ENCODE measurements at places on chromosomes 11 and 22.

DNA sequence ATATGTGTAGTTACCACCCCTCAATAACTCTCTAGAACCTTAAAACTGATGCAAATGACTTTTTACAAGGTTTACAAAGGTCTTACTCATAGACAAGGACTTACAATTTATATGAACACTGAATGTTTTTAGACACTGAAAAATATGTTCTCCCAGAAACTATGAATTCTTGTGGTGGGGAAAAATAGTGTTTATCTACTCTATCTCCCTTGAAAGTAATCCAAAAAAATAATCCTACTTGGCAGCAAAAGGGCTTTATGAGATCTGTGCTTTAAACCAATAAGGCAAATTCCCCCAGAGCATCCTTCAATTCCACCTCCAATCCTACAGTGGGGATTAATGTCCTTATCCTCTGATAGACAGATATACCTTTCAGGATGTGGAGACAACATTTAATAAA lies 1984.1 kb upstream of the RAG2 start:
- DNase-seq = no peak

GRCh38 chr11:13366266-13367026 lies 88.9 kb downstream of the BMAL1 start:
- no peak for DNase-seq

- DNase-seq = peak; percentile 21
Observed at GRCh38 chr11:13674799-13675509, 6.5 kb downstream of the FAR1 start.

- DNase-seq = no peak
Observed at GRCh38 chr22:47164514-47165337, 402.3 kb downstream of the TBC1D22A start.

DNA sequence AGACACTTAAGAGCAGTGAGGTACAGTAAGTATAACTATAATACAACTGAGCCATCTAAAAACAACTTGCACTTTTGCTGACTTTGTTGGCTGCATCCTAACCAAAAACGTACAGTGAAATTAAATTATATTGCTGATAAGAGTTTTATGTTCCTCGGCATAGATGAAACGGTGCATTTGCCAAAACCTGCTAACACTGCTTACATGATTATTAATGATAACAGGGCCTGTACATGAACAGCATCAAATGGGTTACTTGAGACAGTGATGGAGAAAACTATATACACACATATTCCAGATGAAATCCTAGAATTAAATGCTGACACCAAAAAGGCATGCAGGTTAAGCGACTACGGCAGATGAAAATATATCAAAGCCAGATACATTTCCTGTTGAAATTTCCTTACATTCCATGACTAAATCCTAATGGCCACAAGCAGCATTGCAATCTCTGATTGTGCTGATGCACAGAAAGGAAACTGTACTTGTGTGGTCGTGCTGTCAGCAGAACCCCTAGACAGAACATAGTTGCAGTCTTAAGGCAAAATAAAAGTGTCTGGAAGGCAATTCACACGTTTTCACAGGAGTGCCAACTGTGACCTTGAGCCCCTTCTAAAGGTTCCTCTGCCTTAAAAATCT lies 143.9 kb downstream of the CADM1 start:
- no peak for DNase-seq

DNA sequence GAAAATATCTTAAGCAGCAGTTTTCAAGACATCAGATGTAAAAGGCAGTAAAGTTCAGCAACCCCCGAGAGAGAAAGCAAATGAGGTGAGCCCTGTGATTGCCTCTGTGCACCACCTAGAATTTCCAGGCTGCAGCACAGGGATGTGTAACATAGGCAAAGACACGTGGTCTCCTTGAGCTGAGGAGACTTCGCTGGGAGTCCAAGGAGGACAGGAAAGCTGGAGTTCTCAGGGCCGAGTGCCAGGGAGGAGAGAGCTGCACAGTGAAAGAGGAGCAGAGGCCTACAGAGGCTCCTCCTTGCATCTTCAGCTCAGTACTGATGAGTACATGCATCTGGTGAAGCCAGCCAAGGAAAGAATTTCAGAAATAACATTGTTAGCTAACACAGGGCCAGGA lies 17.6 kb upstream of the TOLLIP start:
- DNase-seq = no peak

DNA sequence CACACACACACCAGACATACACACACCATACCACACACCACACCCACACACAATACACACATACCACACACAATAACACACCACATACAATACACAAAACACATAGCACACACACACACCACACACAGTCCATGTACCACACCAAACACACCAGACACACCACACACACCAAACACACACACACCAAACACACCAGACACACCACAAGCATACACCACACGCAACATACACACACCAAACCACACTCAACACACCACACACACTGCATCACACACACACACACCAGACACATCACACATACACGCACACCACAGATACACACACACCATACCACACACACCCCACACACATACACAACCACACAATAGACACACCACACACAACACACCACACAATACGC lies 54.8 kb downstream of the IGSF9B start:
- DNase-seq = no peak

GRCh38 chr11:6856871-6857270 lies 6.0 kb upstream of the OR10A2 start:
- DNase-seq = peak; percentile 37

DNA sequence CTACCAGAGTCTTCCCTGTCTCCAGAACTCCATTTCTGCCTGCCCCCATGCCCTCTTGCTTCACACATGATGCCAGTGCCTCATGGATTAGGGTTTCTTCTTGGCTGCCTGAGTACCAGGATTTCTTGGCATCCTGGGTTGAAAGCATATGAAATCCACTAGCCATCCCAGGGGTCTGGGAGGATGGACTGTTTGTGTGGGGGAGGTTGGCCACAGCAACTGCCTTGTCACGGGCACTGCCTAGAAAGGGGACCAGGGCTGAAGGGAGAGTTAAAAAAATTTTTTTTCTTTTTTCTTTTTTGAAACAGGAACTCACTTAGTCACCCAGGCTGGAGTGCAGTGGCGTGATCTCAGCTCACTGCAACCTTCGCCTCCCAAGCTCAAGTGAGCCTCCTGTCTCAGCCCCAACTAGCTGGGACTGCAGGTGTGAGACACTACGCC lies 4.2 kb downstream of the USP35 start:
- DNase-seq = peak; percentile 37

- no peak for DNase-seq
Observed at GRCh38 chr11:120702656-120703055, 191.1 kb downstream of the GRIK4 start.

- no peak for DNase-seq
Observed at GRCh38 chr11:48123254-48123875, 93.2 kb upstream of the OR4B1 start.

GRCh38 chr11:102614485-102614884 lies 10.6 kb downstream of the MMP20 start:
- no peak for DNase-seq

DNA sequence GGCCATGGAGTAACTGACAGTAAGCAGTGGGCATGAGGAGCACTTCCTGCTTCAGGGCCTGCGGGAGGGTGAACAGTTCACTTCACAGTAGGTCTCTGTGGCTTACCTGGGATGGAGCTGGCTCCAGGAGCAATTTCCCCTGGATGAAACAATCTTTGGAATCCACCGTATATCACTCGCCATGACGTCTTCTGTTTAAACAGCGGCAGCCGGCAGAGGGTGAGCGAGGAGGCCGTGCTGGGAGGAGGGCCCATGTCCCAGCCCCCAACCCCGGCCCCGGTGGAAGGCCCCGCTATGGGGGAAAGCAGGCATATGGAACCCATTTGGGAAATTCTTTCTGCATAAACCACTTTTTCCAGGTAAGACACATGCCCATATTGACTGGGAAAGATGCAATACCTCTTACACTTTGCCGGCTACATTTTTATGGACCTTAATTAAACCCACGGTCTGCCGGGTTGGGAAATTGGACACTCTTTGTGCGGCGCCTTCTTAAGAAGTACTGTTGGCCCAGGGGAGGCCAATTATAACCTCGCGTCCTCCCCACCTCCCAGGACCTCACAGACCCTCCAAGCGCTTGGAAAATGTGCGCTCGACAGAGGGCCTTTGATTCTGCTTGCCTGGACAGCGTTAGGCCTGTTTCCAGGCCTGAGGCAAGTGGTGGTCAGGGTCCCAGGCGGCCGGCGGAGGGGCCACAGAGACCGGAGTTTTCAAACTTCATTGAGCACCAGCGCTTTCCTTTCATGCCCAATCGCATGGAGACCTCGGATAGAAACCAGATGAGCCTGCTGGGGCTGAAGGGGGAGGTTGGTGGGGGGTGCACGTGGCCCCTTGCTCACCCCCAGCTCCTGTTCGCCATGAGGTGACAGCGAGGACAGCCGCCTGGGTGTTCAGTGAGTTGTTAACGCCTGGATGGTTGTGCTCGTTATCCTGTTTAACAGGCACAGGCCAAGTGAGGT lies 40.4 kb downstream of the SMIM38 start:
- DNase-seq = no peak

DNA sequence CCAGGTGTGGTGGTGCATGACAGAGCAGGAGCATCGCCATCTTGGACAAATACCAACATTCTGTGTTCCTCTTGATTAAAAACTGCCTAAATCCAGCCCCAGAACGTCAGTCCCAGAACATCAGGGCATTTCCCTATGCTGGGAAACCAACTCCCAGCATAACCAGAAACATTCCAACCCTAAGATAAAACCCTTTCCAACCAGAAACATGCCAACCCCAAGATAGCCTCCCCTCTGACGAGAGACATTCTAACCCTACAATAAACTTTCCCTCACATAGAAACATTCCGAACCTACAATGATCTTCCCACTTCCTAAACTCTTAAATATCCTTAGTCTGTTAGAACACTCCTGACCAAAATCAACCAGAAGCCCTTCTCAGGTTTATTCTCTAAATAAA lies 11.6 kb downstream of the PLAAT4 start:
- peak; percentile 70 for DNase-seq

GRCh38 chr11:92703449-92703830 lies 266.0 kb upstream of the MTNR1B start:
- DNase-seq = peak; percentile 42

DNA sequence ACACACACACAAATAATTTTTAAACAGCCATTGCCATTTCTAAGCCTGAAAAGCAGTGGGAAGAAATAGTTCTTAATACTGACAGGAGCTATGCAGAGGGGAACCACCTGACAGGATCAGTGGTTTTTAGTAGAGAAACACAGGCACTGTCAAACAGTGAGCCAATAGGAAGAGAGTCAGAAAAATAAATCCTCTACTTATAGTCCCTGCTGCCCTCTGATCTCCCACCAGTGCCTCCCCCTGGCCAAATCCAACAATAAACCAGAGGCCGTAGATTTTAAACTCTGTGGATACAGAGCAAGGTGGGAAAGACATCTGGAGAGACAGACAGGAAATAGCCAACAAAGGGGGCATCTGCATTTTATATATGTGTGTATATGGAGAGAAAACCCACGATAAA lies 7.9 kb upstream of the OR56B4 start:
- no peak for DNase-seq

DNA sequence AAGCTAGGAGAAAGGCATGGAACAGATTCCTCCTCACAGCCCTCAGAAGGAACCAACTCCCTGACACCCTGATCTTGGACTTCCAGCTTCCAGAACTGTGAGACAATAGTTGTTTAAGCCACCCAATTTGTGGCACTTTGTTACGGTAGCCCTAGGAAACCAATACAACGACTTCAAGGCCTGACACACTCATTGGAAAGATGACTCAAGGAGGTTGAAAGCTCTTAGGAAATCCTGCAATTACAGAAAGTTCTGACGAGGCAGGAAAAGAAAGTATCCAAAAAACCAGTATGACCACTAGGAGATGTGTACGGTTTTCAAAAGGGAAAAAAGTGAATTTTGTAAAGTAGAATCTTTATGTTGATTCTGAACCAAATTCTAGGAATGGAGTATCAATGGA lies 161.4 kb downstream of the SWAP70 start:
- peak; percentile 54 for DNase-seq

DNA sequence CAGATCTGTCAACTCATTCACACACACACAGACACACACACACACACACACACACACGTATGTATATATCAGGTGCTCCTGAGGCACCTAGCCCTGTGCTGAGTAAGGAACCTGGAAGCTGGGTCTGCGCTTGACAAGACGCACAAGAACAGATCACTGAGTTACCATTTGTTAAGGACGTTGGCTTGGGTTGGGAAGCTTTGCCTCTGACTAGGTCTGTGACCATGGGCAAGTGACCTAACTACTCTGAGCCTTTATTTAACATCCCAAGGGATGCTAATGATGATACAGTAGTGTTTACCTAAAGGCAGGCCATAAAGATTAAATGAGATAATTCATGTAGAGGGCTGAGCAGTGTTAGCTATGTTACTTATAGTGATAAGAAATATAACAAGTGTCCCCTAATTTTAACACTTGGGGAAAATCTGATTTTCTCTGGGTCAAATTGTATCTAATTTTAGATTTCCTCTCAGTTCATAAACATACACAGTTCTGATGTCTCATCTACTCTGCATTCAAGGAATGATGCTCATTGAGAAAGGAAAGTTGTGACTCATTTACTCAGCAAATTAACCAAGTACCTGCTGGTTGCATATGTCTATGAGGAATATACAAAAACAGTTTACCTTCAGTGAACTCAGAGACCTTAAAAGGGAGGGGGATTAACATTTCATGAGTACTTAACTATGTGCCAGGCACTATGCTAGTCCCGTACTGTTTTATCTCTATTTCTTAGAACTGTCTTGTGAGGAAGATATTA lies 13.6 kb downstream of the RNF185 start:
- DNase-seq = peak; percentile 81

DNA sequence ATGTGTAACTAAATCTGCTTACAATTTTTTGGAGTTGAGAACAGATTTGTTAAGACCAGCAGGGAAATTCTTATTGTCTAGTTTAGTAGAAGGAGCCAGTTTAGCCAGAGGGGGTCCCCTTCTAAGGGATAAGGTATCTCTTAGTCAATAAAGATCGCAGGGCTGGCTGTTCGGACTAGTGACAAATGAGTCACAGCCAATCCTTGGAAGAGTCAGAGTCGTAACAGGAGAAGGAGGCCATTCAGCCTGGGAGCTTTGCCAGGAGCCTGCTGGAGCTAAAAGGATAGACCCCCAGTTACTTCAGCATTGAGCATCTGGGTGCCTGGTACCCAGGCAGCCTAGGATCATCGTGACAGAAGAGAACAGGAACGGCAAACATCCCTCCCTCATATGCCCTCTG lies 191.6 kb upstream of the ARHGAP20 start:
- no peak for DNase-seq

- DNase-seq = no peak
Observed at GRCh38 chr22:37404091-37404490, 23.2 kb downstream of the ELFN2 start.

Measured in fibroblast of the aortic adventitia (primary cell).